Body of pancreas (tissue), 4 donors: ENCODE measurements at places on chromosomes 4 and X.

- peaks cover 5% of the 10 kb centered on the region for H3K4me1 ChIP-seq
- H3K4me3 ChIP-seq: no peak overlapping the region
- no peaks in the 10 kb centered on the region for H3K27me3 ChIP-seq
- DNase-seq: no peak
Measured at GRCh38 chr4:187387739-187388138, 607.8 kb upstream of the ZFP42 start.

DNA sequence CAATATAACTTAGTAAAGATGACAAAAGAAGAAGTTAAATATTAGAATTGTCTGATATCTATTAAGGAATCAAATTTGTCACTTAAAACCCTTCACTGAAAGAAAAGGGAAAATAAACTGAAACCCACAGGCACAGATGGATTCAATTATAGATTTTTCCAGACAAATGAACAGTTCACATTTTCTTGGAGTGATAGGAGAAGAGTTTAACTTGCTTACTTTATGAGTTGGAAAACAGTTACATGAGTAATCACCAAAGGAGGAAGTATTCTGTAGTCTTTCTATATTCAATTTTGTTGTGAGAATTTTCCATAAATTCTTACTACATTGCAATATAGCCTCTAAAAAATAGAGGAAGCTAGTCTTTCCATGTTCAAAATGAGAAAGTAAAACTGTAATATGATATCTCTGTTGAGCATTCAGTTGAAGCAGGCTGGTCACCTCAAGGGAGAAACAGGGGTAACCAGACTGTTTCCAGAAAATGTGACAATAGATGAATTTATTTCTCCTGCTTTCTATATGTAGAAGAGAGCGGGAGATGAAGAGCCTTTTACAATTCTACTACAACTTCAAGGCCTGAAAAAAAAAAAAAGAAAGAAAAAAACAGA lies 330.3 kb upstream of the EPHA5 start:
- no peak overlapping the region for H3K4me3 ChIP-seq
- no peak for DNase-seq
- no peaks in the 10 kb centered on the region for H3K4me1 ChIP-seq
- no peaks in the 10 kb centered on the region for H3K27me3 ChIP-seq
- H3K36me3 ChIP-seq: no peaks in the 10 kb centered on the region
- H3K27ac ChIP-seq: no peak overlapping the region

DNA sequence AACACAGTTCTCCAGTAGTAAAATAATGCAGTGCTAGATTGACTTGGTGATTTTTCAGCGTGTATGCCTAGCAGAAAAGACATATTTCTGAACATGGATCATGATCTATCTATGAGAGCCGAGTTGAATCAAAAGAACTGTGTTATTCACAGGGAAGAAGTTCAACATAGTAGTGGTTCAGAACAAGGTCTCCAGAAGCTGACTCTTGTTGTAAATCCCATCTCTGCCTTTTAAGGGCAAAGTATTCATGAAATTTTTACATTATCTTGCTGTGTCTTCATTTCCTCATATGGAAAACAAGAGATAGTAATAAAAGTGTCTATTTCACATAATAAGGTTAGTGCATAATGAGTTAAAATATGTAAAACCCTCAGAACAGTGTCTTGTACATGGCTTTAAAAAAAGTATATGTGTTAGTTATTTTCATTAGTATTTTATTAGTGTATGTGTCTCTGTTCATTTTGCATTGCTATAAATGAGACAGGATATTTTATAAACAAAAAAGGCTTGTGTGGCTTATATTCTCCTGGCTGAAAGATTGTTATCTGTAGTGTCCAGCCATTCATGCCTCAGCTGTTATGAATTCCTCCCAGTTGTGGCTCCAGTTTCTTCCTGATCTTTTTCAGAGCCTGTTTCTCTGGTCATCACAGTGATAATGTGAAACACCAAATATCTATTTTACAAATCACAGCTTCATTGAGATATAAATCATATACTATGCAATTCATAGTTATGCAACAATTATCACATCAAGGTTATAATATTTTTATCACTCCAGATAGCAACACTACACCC lies 1351.2 kb downstream of the STIM2 start:
- H3K36me3 ChIP-seq: no peaks in the 10 kb centered on the region
- no peak overlapping the region for H3K4me3 ChIP-seq
- DNase-seq: no peak
- no peaks in the 10 kb centered on the region for H3K27me3 ChIP-seq

GRCh38 chr4:101200561-101200960 lies 146.8 kb downstream of the PPP3CA start:
- no peaks in the 10 kb centered on the region for H3K36me3 ChIP-seq
- no peak overlapping the region for H3K27ac ChIP-seq
- DNase-seq: peak; percentile 19
- H3K4me3 ChIP-seq: no peak overlapping the region
- H3K4me1 ChIP-seq: peaks cover 31% of the 10 kb centered on the region
- no peaks in the 10 kb centered on the region for H3K27me3 ChIP-seq

GRCh38 chr4:181219783-181220416 lies 1023.3 kb upstream of the TENM3 start:
- no peak for DNase-seq
- H3K4me3 ChIP-seq: no peak overlapping the region
- no peaks in the 10 kb centered on the region for H3K4me1 ChIP-seq
- no peaks in the 10 kb centered on the region for H3K27me3 ChIP-seq

GRCh38 chr4:119579823-119580222 lies 48.8 kb downstream of the PDE5A start:
- H3K27ac ChIP-seq: peak overlapping the region; percentile 69
- H3K27me3 ChIP-seq: no peaks in the 10 kb centered on the region
- peaks cover 16% of the 10 kb centered on the region for H3K4me1 ChIP-seq
- peak; percentile 33 for DNase-seq
- H3K4me3 ChIP-seq: no peak overlapping the region

GRCh38 chr4:16513876-16514275 lies 287.6 kb upstream of the TAPT1 start:
- H3K36me3 ChIP-seq: no peaks in the 10 kb centered on the region
- H3K4me3 ChIP-seq: no peak overlapping the region
- no peaks in the 10 kb centered on the region for H3K27me3 ChIP-seq
- DNase-seq: no peak
- no peak overlapping the region for H3K27ac ChIP-seq
- no peaks in the 10 kb centered on the region for H3K4me1 ChIP-seq

DNA sequence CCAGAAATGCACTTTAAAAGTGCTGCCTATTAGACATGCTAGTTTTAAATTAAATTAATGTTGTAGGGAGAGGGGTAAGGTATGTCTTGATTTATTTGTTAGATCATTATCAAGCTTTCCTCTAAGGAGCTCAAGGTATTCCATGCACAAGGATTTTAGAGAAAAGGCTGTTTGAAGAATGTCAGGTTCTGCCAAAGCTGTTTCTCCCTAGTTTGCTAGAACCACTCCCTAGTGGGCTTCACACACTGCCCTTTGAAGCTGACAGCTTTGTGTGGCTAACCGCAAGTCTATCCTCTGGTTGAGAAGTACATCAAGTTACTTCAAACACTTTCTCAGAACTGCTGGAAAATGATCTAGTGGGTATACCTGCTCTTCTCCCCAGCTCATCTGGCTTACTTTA lies 32.3 kb downstream of the RASL11B start:
- H3K4me3 ChIP-seq: no peak overlapping the region
- no peak overlapping the region for H3K27ac ChIP-seq
- H3K27me3 ChIP-seq: no peaks in the 10 kb centered on the region
- DNase-seq: no peak

DNA sequence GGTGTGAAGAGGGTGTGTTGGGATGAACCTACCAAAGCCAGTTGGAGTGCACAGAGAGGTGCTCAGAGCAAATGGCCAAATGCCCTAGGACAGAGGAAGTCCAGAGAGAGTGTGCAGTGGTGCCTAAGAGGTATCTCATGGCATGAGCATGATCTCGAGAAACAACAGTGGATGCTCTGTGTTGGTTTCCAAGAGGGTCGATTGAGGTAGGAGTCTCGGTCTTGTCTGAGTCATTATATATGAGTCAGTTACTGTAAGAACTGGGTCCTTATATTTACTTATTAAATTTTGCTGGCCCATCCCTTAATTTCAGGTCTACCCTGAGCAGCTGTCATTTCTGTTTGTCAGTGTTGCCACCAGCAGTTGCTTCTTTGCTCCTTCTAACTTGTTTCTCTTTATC lies 86.6 kb upstream of the TMEM150C start:
- no peak overlapping the region for H3K27ac ChIP-seq
- H3K36me3 ChIP-seq: no peaks in the 10 kb centered on the region
- no peak overlapping the region for H3K4me3 ChIP-seq

DNA sequence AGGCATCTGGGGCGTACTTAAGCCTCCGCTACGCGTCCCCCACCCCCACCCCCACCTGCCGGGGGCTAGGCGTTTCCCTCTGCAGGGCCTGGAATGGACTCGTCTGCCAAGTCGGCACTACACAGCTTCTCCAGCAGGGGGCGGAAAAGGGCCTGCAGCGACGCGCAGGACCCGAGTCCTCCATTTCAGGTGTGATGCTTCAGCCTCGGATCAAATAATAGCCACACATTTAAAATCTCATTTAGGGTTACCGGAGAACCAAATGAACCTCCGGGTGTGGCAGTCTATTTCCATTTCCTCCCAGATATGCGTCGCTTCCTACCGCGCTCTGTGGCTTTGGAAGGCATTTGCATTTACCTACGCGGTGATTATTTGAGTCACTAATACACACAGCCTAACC lies 2.9 kb downstream of the PAK3 start:
- peaks cover 21% of the 10 kb centered on the region for H3K4me1 ChIP-seq
- H3K36me3 ChIP-seq: no peaks in the 10 kb centered on the region
- peak overlapping the region; percentile 12 for H3K27ac ChIP-seq
- no peaks in the 10 kb centered on the region for H3K27me3 ChIP-seq
- H3K4me3 ChIP-seq: no peak overlapping the region

GRCh38 chr4:159145318-159145991 lies 42.6 kb downstream of the RAPGEF2 start:
- no peak overlapping the region for H3K27ac ChIP-seq
- H3K4me1 ChIP-seq: peaks cover 31% of the 10 kb centered on the region
- no peak for DNase-seq
- no peaks in the 10 kb centered on the region for H3K36me3 ChIP-seq

DNA sequence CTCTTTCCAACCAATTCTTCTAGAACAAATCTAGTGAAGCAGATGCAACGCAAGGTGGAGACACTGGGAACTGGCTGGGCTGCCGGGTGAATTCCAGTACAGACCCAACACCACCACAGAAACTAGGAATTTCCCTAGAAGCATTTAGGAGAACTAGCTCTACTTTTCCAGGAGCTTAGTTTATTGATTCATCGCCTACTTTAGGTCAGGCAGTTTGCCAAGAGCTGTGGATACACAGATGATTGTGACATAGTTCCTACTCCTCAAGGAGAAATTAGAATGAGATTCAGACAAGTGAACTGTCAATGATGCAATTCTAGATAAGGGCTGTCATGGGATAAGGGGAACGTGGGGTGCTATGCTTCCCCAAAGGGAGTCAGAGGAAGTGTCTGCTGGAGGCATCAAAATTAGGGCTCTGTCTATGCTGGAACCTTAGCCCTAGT lies 350.0 kb downstream of the CAMK2D start:
- no peaks in the 10 kb centered on the region for H3K27me3 ChIP-seq
- no peak overlapping the region for H3K4me3 ChIP-seq
- DNase-seq: peak; percentile 17

DNA sequence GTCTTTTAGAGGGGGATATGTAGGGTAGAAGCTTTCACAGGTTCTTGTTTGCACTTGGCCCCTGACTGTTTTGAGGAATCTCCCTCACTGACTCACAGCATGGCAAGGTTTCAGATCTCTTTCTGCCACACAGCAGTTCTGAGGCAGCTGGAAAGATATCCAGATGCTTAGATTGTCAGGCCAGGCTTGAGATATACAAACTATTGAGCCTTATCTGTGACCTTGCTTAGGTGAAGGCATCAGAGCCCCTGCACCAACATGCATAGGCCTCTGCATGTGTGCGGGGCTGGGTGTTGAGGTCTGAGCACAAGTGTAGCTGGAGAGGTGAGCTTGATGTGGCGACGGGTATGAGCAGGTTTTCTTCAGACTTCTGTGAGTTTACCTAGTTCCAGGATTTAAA lies 80.9 kb upstream of the MSANTD1 start:
- peaks cover 6% of the 10 kb centered on the region for H3K36me3 ChIP-seq
- DNase-seq: peak; percentile 31

DNA sequence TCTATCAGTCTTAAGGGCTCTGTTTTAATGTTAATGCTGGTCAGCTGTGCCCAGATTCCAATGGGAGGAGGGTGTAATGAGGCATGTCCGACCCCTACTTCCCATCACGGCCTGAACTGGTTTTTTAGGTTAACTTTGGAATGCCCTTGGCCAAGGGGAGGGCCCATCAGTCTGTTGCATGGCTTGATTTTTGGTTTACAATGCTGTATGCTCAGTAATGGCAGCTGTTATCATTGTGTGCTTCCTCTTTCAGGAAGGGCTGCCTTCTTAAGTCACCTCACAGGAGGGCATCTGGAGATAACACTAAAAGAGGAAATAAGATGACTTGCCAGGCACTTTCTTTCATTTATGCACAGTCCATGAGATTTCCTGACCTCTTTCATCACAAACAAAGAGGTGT lies 36.3 kb downstream of the ATXN3L start:
- H3K36me3 ChIP-seq: no peaks in the 10 kb centered on the region
- no peak overlapping the region for H3K27ac ChIP-seq
- DNase-seq: no peak
- H3K4me1 ChIP-seq: no peaks in the 10 kb centered on the region
- H3K4me3 ChIP-seq: no peak overlapping the region
- no peaks in the 10 kb centered on the region for H3K27me3 ChIP-seq

DNA sequence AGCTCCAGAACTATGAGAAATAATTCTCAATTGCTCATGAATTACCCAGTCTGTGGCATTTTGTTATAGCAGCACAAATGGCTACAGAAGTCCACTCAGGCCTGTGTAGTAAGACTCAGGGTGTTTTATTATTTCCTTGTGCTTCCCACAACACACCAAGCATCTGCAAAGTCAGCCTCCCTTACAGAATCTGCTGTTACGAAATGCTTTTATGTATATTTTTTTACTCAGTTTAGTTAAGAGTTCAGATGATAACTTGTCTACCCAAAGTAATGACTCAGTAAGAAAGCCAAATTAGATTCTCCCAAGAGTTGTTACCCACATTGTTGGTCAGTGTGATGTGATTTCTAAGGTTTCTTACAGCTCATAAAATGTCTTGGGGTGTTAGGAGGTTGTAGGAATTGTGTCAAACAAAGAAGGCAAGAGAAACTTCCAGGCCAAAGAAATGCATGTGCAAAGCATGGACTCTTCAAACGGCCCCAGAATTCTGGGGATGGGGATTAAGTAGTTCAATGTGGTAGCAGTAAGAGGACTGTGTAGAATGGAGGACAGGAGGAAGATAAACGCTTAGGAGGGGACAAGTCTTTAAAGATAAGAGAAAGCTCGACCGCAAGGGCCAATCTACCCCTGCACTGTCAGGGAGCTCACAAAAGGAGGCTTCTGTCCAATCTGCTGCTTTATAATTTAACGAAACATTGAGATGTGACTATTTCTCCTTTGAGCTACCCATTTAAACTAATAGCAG lies 35.4 kb upstream of the TMEM184C start:
- H3K4me1 ChIP-seq: no peaks in the 10 kb centered on the region
- H3K4me3 ChIP-seq: no peak overlapping the region
- no peaks in the 10 kb centered on the region for H3K36me3 ChIP-seq
- no peak overlapping the region for H3K27ac ChIP-seq
